ENCODE measurements at places on chromosomes 5 and 9.

GRCh38 chr9:70811638-70812037 is 309.8 kb downstream of the TRPM3 start:
- no peak for DNase-seq

GRCh38 chr5:140481758-140482157 is 65.7 kb upstream of the EIF4EBP3 start:
- no peak for DNase-seq

DNA sequence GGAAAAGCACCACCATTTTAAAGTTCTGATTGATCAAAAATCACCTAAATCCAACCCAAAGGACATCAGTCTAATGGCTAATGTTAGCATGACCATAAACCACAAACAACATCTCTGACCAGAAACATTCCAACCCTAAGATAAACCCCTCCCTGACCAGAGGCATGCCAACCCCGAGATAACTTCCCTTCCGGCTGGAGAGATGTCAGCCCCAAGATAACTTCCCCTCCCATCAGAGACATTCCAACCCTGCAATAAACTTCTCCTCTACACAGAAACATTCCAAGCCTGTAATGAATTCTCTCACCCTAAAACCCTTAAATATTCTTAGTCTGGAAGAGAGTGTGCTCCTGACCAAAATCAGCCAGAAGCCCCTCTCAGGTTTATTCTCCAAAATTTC is 364.3 kb downstream of the KCNN2 start:
- no peak for DNase-seq

GRCh38 chr5:151477101-151477500 is 29.7 kb downstream of the SLC36A1 start:
- no peak for DNase-seq
